ENCODE measurements at places on chromosomes 3 and 15. TPM values are rescaled to one million over a fixed set of nuclear protein-coding genes. Genes with fewer than 3 reads are reported as not detected.

The SNTN gene
- not detected for total RNA-seq

The STT3B gene
- total RNA-seq: 131 TPM

The CCR5 gene
- not detected for total RNA-seq

DNA sequence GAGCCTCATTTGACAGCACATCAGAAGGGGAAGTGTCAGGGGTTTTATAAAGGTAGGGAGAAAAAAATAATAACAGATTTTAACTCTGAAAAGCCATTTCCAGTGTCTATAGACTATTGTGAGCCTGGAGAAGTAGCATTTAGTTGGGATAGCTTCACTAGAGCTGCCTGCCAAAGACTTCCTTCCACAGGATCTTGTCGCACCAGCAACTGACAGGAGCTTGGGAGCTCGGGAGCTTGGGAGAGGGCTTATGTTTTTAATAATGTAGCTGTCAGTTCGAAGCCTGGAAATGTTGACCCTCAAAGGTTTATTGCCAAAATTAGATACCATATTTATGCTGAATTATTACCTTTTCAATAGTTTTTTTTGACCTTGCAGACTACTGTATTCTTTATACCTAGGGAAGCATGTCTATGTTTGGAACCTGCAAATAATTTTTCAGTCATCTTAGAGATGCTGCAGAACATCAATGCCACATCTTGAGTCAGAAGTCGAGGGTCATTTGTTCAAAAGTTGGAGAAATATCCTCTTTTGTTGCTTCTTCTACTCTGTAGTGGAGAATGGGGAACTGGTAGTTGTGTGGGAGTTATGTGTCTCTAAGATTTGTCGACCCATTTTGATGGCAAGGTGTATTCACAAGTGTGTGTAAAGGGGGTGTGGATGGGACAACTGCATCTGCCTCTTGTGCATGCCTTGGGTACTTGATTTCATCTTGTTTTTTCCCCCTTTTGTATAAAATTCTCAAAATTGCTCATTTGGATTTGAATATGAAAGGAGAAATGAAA is 41.7 kb downstream of the ARPP21 start:
- no peak for DNase-seq

- peak; percentile 80 for DNase-seq
These were observed 246.8 kb upstream of the TOPAZ1 start for GRCh38 chr3:43994657-43995546.

DNA sequence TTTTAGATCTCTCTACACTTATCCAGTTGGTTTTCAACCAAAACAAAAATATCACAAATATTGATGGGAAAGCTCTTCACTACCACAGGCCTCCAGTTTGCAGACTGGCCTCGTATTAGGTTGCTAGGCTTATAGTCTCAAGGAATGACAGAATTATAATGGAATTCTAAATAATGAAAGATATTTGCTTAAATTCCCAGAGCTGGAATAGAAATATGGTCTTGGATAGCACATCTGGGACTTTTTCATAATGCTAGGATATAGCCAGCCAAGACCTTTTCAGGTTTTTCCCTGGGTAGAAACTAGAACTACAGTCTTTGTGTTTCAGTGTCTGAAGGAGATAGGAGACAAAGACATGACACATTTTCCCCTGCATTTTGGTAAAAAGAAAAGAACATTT is 121.9 kb upstream of the STAC start:
- no peak for DNase-seq

The IMPG2 gene
- total RNA-seq: 0.18 TPM

GRCh38 chr3:189967254-189967865 is 153.3 kb downstream of the P3H2 start:
- no peak for DNase-seq

The CLDN11 gene
- 37.5 TPM for total RNA-seq

DNA sequence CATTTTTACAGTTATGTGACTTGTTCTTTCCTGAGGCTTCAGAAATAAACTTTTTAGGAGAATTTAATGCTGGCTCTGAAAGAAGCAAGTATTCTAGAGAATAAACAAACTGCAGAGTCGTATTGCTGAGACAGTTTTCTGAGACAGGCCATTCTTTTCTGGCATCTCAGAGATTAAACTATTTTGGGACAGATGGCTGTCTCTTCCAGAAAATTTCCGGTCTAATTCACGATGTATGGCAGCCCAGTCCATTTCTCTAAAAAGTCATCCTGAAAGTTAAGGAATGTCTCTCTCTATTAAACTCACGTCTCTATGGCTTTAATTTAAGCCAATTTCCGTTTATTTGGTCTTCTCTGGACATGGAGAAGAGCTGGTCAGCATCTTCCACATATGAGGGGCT is 208.6 kb downstream of the FEZF2 start:
- DNase-seq: no peak

- peak; percentile 46 for DNase-seq
These were observed 4.6 kb downstream of the PRR23E start for GRCh38 chr3:127197300-127198189.

The GSK3B gene
- 59.8 TPM for total RNA-seq

DNA sequence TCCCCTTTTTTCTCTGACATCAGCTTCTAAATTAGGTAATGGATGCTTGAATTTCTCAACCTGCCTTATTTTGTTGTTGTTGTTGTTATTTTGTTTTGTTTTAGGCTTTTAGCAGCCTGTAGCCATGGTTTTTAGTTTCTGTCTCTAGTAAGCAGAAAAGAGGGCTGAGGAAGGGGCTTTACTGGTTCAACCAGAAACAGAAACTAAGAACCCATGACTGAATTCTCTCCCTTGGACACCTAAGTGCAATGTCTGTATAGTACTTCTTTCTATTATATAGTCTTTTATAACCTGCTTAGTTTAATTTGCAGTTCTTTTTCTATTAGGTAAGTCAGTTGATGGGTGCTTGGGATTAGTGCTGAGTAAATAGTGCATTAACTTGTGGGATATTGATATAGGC is 129.0 kb downstream of the BBX start:
- no peak for DNase-seq

- no peak for DNase-seq
These were observed 18.7 kb downstream of the SLC33A1 start for GRCh38 chr3:155835341-155836071.

DNA sequence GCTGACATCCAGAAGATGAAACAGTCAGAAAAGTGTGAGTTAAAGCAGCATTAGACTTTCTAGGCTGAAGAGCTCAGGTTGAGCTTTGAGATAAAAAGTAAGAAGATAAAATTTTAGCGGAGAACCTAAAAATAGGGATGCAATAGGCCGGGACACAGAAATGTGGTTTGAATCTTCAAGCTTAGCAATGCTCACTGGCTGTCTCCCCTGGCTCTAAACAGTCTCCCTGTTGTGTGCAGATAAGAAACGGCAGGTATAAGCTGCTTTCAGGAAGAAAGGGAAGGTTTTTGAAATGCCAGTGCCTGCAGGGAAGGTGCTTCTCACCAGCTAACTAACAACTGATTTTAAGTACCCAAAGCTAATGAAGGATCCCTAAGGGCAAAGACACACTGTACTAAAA is 718.7 kb upstream of the SGO1 start:
- peak; percentile 75 for DNase-seq

The LEKR1 gene
- total RNA-seq: 1.0 TPM

GRCh38 chr3:30989276-30990030 is 95.0 kb upstream of the GADL1 start:
- DNase-seq: no peak

DNA sequence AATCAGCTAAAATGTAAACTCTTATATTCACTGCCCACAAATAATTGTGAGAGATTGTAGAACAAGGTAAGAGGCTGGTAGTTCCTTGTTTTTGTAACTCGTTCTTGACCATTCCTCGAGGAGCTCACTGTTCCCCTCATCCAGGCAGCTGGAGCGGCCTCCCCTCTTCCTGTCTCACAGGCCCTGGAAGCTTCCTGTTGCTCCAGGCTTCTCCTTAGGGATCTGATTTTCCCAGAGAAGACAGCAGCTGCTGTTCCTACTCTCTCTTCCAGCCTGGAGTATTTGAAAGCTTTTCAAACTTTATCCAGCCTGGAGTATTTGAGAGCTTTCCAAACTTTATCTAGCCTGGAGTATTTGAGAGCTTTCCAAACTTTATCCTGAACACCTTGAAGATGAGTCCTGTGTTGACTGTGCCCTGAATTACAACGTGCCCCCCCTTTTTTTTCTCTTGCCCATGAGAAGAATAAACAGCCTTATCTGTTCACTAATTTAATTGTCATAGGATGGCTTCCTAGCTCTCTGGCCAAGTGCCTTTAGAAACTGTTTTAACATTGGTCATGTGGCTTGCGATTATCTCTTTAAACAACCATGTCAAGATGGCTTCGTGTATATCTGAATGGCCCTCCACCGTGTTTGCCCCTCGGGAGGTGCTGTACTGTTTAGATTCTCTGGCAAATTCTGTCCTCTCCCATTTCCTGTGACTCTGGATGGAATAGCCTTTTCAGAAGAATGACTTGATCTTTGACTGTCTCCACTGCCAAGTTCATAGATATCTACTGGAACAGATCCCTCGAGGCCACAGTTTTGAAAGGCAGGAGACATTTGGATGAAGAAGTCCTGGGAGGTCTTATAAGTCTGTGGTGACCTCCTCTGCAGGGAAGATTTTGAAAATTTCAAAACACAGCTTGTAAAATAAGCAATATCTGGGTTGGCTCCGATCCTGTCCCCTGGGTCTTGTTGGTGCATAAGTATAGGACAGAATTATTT is 4.8 kb downstream of the ADAMTSL3 start:
- no peak for DNase-seq

DNA sequence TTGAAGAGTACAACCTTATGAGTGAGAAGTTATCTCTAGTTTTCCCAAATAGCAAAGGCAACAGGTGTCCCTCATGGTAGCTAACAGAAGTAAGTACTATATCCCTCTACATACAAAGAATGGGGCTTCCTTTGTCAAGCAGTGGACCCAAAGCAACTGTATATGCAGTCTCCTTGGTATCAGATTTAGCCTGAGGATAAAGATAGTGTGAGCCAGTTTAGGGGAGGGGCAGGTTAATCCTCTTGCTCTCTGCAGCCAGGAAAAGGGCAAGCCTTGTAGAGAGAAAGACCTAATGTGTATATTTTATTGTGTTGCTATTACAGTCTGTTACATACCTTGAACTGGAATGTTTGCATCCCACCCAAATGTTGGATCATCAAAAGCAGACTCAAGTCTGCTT is 117.9 kb upstream of the COL8A1 start:
- DNase-seq: no peak

The KY gene
- total RNA-seq: not detected

DNA sequence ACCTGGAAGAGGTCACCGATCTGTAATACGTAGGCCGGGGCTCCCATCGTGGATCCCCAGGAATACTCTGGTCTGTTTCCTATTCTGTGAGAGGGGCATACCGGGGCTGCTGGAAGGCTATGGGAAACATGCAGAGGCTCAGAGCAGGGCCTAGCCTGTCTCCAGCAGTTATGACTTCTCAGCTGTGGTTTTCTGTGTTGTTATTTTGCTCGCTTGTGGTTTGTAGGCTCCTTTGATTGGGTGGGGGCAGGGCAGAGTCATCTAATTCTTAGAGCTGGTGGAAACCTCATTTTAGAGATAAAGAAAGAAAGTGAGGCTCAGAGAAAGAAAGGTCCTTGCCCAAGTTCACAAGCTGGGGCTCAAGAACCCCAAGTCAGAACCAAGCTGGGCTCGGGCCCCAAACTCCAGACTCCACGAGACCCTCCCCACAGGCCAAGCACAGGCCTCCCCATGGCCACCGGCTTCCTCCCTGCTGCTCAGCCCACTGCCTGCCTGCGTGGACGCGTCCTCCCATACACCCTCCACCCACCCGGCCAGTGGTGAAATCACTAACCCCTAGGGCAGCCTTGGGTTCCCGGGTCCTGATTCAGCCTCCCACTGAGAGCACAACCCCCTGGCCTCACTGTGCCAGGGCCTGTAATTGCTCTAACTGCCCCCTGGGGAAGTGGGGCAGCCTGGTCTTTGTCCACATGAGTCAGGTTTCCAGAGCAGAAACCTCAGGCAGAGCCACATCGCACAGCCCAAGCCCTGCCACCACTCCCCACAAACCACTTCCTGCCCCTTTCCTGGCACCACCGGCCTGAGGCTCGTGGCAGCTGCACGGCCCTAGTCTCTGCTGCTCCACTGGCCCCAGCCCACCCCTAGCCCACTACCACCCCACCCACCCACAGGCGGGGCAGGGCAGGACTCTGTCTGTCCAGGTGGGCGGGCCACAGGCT is 270.8 kb downstream of the UACA start:
- no peak for DNase-seq

DNA sequence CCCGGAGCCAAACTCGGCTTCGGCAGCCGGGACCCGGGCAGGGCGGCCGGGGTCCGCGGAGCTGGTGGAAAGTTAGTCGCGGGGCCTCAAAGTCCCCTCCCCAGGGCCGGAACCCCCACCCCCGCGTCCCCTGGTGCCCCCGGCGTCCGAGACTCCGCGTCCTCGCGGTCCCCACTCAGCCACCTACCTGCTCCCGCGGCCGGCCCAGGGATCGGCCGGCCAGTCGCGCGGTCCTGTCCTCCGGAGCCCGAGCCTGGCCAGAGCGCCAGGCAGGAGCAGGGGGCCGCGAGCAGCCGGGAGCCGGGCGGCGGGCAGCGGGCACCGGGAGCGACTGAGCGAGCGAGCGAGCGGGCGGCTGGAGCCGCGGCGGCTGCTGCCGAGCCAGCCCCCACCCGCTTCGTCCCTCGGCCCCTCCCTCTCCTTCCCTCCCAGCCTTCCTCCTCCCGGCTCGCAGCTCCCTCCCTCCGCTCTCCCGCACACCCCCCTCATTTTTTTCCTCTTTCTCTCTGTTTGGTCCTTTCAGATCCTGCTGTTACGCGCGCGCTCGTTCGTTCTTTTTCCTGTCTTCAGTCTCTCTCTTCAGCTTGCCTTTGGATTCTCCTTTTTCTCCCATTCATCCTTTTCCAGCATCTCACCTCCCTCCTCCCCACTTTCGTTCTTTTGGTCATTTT is at the start of gene MEGF11:
Gene MEGF11, minus strand, starts transcription at position 333 of the 671 bp plus-strand sequence. CDS start 125,347 bp downstream, outside the sequence.
- no peak for DNase-seq

The CYP1A2 gene
- total RNA-seq: not detected

GRCh38 chr15:31470756-31471155 is 144.1 kb downstream of the KLF13 start:
- DNase-seq: peak; percentile 17

DNA sequence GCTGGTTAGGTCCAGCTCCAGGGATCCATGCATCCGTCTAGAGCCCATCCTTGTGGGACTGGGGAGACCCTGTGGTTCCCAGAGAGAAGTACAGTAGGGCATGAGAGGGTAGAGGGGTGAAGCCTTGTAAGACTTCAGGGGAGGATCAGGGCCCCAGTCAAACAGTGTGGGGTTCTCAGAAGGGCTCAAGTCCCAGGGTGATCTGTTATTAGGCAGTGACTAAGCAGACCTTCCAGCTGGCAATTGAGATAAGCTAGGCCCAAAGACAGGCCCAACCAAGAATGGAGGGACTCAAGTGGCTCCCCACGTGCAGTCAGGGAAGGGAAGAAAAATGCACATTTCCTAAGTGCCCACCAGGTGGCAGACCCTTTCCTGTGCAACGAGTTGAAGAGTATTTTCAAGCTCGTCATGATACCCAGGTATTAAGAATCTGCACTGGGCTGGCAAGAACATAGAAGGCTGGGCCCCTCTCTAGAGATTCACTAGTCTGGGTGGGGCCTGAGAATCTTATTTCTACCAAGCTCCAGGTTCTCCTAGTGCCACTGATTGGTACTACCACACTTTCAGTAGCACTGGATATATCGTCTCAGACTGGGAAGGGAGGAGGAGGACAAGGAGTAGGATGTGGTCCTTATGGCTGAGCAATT is 240.8 kb downstream of the NR1D2 start:
- DNase-seq: peak; percentile 79

GRCh38 chr3:193230610-193231009 is 10.4 kb upstream of the PLAAT1 start:
- no peak for DNase-seq

GRCh38 chr3:27923349-27924068 is 201.4 kb upstream of the EOMES start:
- no peak for DNase-seq
